ENCODE measurements at places on chromosomes 11 and 22.
A peak's percentile ranks its signal among the peaks of the same experiment; 100 is the strongest.

DNA sequence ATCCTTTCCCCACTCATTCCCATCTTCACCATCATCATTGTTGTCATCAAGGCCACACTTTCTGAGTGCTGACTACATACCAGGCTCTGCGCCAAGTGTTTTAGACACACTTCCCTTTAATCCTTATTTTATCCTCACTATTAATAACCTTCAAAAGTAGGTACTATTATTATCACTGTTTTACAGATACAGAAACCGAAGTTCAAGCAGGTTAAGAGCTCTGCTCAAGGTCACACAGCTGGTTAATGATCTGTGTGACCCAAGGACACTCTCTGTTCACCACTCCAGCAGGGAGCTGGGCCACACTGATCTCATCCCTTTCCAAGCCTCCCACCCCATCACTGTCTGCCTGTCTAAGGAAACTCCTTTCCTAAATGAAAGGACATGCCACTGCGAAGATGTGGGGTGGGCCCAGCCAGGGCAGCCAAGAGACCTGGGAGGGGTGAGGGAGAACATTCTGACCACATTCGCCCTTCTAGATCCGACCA lies 17.2 kb upstream of the TSKU start:
- no peak for DNase-seq

GRCh38 chr11:19359221-19360000 lies 118.7 kb upstream of the E2F8 start:
- DNase-seq: no peak

DNA sequence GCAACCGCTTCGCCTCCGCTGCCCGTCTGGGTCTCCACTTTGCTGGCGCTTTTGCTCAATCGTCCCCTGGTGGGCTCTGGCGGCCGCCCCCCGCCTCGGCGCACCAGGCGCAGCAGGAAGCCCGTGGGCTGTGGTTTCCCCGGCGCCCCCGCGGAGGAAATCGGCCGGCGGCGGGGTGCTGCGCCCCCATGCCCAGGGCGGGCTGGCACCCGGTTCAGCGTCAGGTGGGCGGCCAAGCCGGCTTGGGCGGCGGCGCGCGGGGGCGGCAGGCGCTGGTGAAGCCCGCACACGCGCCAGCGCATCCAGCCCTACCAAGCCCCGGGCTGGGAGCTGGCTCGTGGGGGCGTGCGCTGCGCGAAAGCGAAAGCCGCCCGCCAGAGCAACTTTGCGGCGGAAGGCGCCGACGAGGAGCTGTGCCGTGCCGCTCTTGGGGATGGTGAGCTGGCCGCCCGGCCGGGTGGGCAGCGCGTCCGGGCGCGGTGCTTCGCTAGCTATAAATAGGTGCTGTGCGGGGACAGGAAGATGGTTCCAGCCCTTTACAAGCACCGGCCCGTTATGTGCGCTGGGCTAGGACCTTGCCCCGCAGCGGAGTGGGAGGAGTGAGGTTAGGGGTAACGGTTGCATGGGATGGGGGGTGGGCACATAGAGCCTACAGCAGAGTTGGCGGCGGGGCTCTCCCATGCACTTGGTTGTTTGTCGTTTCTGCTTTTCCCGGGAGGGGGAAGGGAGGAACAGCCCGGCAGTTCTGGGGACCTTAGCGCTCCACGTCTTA lies 25.0 kb upstream of the SUSD2 start:
- peak; percentile 73 for DNase-seq

GRCh38 chr22:49614966-49615965 lies 212.4 kb downstream of the BRD1 start:
- DNase-seq: no peak

DNA sequence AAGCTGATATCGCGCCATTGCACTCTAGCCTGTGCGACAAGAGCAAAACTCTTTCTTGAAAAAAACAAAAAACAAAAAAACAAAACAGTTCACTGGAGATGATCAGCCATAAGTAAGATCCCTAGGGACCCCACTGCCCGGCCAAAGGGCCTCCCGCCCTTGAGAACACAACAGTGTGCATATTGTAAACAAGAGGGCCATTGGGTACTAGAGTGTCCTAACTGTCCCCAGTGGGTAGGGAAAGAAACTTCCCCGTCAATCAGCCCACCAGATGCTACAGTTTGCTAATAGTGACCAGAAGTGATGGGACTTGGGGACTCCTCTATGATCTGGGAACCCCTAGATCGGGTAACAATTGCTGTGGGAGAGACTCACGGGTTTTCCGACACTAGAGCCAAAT lies 3.7 kb upstream of the ACY3 start:
- no peak for DNase-seq

DNA sequence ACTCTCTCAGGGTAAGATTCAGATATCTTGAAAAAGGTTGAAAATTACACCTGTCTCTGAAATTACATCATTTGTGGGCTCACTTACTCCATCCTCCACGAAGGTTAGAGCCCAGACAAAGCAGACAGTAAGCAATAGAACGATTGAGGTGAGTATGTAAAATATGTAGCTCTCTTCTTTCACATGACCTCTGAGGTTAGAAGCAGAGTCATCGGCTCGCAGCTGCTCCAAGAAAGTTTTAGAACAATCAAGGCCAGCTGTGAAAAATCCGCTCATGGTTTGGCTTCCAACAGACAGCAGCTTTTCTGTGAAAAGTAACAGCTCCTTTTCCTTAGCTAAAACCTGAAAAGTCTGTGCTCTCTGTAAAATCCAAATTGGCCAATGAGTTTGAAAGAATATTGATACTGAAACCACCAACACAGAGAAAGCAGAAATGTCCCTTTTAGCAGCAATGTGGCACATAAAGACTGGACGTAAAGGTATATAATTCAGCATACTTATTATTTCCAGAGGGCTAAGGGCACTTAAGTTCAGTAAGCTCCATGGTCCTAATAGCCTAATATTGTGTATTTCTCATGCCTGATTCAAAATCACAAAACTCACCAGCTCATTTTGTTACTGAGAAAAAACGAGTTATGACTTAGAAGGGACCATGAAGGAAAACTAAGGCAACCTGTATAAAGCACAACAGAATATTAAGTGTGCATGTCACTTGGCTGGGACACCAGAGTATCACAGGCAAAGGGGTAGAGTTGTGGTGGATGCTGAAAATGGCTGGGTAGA lies 78.2 kb downstream of the FAM76B start:
- DNase-seq: no peak

DNA sequence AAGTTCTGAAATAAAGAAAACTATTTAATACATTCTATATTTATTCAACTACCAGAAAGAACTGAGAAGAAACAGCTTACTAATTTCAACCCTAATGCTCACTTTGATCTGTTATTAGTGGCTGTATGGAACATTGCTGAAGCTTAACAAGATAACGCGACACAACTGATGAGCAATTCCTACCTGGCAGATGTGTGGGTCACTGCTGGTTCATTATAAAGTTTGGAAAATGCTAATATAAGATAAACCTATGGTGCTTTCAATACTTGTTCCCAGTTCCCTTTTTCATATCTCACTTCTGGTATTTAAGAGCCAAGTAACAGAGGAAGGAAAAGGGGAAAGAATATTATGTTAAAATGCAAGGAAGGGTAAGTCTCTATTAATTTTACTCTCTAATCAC lies 10.5 kb downstream of the CTSC start:
- DNase-seq: no peak

- no peak for DNase-seq
Measured at GRCh38 chr11:7341551-7341950, 89.8 kb downstream of the SYT9 start.

DNA sequence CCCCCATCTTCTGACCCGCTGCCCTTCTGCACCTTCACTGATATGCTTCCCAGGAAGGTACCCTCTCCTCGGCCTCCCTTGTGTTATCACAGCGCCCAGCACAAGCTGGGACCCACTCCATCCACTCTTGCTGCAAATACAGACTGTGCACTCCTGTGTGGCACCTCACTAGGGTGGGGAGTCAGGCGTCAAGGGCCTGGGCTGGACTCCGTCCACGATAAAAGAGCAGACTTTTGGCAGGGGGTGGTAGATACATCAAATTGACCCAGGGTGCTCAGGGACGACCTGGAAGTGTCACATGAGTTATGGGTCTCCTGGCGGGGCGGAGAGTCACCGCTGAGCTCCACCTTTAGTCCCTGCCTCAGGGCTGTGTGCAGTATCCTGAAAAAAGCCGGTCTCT lies 908 bp downstream of the TRPM5 start:
- DNase-seq: no peak

DNA sequence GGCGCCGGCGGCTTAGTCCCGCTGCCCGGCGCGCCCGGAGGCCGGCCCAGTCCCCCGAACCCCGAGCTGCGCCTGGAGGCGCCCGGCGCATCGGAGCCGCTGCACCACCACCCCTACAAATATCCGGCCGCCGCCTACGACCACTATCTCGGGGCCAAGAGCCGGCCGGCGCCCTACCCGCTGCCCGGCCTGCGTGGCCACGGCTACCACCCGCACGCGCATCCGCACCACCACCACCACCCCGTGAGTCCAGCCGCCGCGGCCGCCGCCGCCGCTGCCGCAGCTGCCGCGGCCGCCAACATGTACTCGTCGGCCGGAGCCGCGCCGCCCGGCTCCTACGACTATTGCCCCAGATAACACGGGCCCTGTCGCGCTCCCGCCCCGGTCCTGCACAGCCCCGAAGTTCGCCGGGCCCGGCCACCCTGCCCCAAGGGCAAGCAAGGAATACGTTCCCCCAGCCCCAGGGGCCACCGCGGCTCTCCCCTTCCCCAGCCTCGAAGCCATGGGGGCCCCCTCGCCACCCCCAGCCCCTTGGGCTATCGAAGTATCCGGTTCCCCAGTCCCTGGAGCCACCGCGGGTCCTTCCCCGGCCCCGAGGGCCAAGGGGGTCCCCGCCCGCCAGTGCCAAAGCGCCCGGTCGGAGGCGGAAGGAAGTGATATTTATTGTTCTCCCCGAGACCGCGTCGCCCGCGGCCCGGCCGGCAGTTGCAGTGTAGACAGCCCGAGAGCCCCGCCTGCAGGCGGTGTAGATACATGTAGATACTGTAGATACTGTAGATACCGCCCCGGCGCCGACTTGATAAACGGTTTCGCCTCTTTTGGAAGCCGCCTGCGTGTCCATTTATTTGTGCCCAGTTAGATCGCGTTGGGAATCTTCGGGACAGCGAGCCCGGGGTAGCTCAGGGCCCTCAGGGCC lies 6.2 kb downstream of the TBX1 start:
- DNase-seq: peak; percentile 59

DNA sequence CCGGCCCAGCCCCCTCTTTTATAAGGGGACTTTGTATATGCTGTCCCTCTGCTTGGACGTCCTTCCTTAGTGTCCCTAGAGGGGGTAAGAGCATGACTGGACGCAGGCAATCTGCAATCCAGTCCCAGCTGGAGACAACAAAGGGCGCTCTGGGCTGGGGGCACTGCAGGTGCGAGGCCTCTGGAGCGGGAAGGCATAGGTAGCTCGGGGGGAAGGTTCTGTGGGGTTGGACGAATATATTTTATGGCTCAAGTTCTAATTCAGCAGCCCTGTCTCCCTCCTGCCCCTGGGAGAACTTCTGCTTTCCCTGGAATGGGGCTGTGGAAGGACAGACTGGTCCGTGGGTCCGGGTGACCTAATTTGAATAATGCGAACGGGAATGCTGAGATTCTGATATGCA lies 40.0 kb downstream of the KCNJ4 start:
- no peak for DNase-seq

DNA sequence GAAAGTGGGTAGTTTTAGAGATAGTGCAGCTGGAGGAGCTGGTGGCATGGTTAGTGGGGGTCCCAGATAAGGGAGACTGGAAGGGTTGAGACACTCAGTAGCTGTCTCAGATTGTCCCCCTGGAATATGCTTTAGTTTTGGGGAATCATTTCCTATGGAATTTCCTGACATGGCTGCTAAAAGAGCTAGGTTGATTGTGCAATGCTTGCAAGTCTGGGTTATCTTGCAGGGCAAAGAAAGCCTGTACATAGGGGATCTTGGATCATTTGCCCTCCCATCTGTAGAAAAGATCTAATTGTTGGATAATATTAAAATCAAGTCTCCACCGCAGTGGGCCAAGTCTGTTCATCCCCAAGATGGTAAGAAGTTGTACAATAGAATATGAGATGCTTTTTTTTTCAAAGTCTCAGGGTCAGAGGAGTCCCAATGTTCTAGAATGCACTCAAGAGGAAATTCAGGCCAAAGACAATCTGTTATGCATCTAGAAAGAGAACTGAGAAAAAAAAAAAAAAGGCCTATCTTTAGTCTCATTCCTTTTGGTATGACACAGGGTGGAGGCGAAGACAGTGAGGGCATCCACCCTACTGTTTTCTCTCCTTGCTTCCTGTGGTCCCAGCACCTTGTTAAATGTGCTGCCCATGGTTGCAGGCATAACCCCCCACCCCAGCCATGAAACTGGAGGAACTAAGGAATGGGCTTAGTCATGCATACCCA lies 20.2 kb downstream of the MS4A6E start:
- DNase-seq: no peak

- DNase-seq: no peak
Measured at GRCh38 chr11:122852074-122852795, 13.9 kb downstream of the CRTAM start.

GRCh38 chr11:3092603-3093141 lies 35.4 kb upstream of the CARS1 start:
- DNase-seq: no peak

DNA sequence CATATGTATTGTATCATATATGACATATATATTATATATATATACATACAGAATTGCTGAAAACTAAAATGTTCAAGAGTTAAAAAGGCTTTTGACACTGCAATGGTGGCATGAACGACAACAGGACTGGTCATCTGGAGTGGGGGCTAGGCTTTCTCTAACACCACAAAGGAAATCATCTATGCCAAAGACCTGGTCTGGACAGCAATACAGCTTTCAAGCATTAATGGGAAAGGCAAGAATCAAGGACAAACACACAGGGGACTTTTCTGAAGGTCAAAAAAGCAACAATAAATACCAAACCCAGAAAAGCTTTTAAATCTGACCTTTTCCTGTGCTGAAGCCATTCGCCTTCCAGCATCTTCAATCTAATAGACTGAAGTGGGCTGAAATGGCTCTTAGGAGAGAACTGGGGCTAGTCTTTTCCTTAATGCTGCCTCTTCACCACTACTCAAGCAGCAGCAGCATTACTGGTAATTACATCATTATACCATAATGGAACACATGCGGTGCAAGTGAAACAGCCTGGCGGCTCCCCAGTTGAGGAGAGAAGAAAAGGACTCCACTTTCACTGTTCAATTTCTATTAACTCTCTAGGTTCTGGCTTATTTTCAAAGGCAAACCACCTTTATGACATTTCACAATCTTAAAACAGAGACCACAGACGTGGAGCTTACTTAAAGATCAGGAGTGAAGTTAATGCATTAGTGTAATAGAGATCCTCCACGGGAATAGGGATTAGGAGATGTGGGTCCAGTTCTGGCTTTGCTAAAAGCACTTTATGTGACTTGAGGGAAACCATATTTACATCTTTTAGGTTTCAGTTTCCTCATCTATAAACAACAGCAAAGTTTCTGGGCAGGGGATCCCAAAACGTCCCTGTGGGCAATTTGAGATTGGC lies 63.0 kb downstream of the GAB2 start:
- no peak for DNase-seq
